ENCODE measurements at places on chromosomes 2 and 18.

GRCh38 chr2:67516899-67517530, 119.9 kb downstream of the ETAA1 start:
- DNase-seq, result peak; percentile 39

DNA sequence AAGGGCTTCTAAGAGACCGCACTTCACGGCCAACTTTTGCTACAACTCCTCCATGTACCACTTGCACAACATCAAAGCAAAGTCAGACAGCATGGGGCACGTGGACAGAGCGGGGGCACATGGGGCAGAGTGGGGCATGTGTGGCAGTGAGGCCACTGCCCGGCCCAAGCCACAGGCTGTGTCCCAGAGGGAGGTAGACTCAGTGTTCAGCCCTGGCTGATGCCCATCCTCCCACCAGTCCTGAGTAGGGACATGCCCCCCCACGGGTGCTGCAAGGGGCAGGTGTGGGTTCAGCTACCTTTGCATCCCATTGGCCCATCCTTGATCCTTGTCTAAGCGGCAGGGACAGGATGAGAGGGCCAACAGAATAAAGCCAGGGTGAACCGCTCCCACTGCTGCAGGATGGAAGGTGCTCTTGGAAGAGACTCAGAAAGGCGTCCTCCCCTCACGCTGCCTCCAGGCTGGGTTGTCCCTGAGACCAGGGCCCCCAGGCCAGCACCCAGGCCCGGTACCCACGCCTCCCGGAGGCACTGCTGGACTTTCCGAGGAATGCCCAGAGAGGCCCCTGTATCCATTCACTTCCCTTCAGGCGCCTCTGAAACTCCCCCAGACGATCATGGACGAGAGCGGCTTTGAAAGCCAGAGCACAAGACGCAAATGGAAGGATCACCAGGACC, 218.2 kb downstream of the NDUFA10 start:
- no peak for DNase-seq

- no peak for DNase-seq
Measured at GRCh38 chr2:3059141-3059925, 318.3 kb downstream of the EIPR1 start.

- DNase-seq, result no peak
Measured at GRCh38 chr2:144552821-144553220, 32.9 kb upstream of the ZEB2 start.

DNA sequence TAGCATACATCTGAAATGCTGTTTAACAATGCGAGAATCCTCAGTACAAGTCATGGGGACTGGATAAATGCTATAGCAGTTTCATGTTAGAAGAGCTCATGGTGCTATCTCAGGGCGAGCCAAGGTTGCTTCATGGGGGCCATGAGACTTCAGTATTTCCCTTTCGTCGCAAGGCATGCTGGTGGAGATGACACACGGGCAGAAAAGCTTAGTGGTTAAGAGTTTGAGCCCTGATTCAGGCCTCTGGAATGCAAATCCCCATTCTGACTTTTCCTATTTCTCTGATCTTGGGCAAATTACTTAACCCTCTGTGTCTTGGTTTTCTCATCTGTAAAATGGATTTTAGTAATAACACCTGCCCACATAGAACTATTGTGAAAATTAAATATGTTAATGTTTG, 57.4 kb upstream of the EPHA4 start:
- DNase-seq, result no peak

DNA sequence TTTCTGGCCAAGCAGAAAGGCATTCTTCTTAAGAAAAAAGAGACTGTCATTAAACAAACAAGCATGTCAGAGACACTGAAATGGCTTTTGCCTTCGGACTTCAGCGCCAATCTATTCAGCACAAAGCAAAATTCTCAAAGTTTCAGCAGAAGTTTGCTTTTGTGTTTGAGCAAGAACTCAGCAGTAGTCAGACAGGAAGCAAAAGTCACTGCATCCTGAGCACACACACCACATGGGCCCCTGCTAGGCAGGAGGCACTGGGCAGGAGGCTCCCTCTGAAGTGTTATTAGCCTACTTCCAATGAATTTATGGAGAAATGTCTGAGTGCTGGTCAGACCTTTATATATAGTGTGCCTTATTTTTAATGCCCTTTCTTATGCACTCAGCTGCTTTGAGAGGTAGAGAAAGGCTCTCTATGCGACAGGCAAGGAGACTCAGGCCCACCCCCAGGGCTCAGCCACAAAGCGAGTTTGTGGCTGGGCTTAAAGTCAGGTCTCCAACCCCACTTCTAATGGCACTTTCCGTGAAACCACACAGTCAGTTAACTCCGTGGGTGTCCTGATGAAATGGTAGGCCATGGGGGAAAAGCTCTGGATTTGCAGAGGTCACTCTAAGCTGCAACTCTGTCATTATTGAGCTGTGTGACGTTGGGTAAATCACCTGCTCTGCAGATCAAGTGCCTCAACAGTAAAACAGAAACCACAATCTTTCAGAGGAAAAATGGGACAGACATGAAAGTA, 161.0 kb upstream of the TMEM200C start:
- peak; percentile 84 for DNase-seq

- DNase-seq, result no peak
Measured at GRCh38 chr2:240501531-240501991, 56.2 kb downstream of the ANKMY1 start.

- peak; percentile 78 for DNase-seq
Measured at GRCh38 chr2:156333951-156334495, 1.5 kb upstream of the NR4A2 start.
